ENCODE measurements at places on chromosomes 7 and 10.

GRCh38 chr10:93766918-93767317 is 9.2 kb downstream of the LGI1 start:
- DNase-seq: no peak

DNA sequence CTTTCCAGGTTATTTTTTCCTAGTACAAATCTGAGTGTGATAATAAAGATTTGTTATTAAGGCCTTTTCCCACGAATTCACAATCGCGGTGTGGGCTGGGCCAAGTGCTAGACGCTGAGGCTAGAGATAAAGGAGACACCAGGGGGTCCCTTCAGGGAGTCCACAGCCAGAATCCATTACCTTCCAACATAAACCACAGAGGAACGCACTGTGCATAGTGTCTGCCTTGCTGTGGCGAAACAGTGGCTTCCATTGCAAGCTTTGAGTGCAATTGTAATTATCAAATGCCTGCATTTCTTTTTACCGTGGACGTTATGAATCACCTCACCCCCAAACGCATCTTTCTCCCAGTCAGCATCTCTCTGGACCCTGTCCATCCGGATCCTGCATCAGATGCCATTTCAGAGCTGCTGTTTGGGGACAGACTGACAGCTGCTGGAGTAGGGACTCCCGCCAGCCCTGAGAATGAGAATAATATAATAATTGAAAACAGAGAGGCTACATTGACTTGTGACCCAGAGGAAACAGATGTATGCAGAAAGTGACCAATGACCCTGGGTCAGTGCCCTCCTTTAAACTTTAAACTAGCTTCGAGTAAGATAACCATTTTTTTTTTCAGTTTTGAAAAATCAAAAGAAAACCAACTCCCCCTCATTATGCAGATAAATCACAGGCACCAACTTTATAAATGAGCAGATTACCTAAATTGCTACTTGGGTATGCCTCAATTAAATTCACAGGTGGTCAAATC is 456.2 kb upstream of the NRP1 start:
- no peak for DNase-seq

GRCh38 chr7:18494821-18495408 is 634 bp upstream of the HDAC9 start:
- no peak for DNase-seq

GRCh38 chr10:29882766-29883165 is 176.6 kb downstream of the JCAD start:
- no peak for DNase-seq

- no peak for DNase-seq
Measured at GRCh38 chr10:132096223-132096622, 30.5 kb downstream of the JAKMIP3 start.

DNA sequence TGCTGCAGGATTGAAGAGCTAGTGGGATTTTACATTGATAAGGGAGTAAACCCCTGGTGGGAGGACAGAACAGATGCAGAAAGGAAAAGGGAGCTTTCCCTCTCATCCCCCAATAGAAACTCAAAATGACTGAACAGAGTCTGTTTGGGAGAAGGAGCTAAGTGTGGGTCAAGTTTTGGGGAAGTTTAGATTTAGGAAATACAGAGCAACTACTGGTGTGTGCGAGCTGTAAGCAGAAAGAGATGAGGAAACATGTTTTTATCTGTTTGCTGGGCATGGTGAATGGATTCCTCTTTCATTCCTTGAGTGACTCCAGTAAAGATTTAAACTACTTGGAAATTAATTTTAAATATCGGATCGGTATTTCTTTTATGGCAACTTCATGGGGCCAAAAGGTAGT is 132.7 kb downstream of the AOAH start:
- no peak for DNase-seq

GRCh38 chr7:152661479-152661878 is 14.5 kb downstream of the XRCC2 start:
- DNase-seq: no peak

- no peak for DNase-seq
Measured at GRCh38 chr10:48947690-48948469, 8.2 kb upstream of the LRRC18 start.

DNA sequence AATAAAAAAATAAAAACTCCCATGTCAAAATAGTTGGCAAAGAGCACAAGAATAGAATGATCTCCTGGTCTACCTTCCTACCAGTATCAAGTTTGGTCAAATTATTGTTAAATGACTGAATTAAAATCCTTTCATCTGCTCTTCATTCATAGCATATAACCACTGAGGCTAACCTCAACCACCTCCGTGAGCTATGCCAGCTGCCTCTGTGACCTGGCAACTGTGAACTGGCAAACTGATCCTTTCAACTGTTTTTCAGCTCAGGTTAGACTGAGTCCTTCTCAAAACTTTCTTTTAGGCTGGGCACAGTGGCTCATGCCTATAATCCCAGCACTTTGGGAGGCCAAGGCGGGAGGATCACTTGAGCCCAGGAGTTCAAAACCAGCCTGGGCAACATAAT is 36.1 kb downstream of the NUDCD3 start:
- DNase-seq: no peak

DNA sequence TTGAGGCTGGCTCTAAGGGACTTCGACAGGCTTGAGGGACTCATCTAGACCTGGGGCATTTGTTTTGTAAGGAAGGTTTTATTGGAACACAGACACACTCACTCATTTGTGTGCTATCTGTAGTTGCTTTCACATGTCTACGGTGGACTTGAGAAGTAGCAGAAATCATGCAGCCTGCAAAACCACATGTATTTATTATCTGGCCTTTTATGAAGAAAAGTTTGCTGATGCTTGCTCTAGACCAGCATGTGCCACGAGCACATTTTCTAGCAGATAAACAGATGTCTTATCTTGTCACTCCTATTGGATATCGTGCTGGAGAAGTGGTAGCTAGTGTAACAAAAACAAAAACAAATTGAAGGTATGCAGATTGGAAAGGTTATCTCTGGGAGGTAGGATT is 9.8 kb downstream of the UPP1 start:
- DNase-seq: no peak

- DNase-seq: no peak
Measured at GRCh38 chr10:693506-693905, 4.0 kb upstream of the DIP2C start.

GRCh38 chr10:97463363-97464132 is 17.6 kb downstream of the ZDHHC16 start:
- no peak for DNase-seq

DNA sequence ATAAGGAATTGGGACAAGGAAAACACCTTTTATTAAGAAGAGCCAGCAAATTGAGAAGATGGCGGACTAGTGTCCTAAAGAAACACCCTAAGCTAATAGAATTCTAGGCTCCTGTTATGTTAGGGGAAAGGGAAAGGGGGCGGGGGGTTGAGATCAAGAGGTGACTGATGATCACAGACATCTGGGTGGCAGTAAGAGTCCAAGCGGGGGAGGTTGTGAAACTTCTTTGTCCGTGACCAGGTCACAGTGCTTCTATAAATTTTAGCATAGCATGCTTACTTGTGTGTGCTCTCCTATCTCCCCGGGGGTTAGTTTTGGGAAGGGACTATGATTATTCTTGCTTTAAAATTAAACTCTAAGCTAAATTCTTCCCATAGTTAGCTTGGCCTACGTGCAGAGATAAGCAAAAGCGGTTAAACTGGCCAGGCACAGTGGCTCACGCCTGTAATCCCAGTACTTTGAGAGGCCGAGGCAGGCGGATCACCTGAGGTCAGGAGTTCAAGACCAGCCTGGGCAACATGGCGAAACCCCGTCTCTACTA is 262.1 kb downstream of the SKIDA1 start:
- no peak for DNase-seq

GRCh38 chr10:63030536-63030935 is 102.6 kb upstream of the NRBF2 start:
- no peak for DNase-seq

- no peak for DNase-seq
Measured at GRCh38 chr10:5573968-5574641, 49.3 kb downstream of the CALML3 start.

DNA sequence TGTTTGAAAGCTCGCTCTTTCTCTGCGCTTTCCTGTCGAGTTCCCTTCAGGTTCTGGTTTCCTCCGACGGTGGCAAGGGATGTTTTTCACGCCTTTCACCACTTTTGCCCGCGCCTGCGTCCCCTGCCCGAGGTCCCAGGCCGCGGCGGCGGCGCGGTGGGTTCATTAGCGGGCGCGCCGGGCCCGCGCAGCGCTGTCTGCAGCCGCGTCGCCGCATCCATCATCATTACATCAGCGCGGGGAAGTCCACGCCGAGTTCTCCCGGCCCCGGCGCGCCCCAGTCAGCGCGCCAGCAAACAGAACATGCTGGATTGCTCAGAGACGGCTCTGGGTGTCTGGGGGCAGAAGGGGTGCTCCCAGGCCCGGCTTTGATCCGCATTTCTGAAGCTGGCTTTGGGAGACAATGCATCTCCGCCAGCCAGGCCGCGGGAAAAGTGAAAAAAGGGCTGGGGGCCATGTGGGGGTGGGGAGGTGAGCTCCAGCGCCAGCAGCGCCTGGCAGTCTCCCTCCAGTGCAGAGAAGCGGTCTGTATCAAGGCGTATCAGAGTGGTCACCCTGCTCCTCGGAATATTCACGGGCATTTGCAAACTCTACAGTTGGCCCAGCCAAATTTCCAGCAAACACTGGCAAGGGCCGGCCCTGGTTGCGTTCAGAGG is 8.9 kb downstream of the GLI3 start:
- no peak for DNase-seq

GRCh38 chr7:127870231-127870907 is 160.9 kb downstream of the LRRC4 start:
- DNase-seq: no peak

DNA sequence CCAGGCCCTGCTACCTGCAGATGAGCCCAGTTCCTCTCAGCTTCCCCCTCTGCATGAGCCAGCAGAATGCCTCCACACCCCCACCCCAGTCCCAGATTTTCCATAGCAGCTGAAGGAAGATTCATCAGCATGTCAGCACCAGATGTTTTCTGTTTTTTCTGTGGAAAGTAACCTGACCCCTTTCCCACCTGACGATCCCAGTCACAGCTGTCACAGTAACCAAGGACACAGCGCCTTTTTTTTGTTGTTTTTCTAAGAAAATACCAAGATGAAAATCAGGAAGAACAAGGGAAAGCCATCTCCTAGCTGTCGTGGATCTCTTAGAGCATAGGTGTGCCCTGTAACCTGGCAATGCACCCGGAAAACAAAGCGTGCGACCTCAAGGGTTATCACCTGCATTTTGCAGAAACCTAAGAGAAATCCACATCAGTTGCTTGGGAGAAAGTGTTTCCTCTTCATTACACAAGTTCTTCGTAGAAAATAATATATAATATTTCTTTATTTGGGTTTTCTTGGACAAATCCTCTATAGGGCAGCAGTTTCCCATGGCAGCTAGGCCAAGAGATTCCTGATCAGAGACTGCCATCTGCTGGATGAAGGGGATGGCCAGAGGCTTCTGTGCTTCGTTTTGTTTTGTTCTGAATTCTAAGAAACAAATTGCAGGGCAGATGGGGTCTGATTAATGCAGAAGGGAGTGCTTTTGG is 401.9 kb downstream of the TNS3 start:
- peak; percentile 90 for DNase-seq

- DNase-seq: no peak
Measured at GRCh38 chr7:75647709-75648438, 90.9 kb downstream of the HIP1 start.

- no peak for DNase-seq
Measured at GRCh38 chr10:101961591-101962498, 94.1 kb downstream of the ARMH3 start.

GRCh38 chr10:79045566-79046175 is 23.1 kb upstream of the ZMIZ1 start:
- DNase-seq: no peak

GRCh38 chr7:43694399-43694748 is 34.9 kb downstream of the COA1 start:
- no peak for DNase-seq

DNA sequence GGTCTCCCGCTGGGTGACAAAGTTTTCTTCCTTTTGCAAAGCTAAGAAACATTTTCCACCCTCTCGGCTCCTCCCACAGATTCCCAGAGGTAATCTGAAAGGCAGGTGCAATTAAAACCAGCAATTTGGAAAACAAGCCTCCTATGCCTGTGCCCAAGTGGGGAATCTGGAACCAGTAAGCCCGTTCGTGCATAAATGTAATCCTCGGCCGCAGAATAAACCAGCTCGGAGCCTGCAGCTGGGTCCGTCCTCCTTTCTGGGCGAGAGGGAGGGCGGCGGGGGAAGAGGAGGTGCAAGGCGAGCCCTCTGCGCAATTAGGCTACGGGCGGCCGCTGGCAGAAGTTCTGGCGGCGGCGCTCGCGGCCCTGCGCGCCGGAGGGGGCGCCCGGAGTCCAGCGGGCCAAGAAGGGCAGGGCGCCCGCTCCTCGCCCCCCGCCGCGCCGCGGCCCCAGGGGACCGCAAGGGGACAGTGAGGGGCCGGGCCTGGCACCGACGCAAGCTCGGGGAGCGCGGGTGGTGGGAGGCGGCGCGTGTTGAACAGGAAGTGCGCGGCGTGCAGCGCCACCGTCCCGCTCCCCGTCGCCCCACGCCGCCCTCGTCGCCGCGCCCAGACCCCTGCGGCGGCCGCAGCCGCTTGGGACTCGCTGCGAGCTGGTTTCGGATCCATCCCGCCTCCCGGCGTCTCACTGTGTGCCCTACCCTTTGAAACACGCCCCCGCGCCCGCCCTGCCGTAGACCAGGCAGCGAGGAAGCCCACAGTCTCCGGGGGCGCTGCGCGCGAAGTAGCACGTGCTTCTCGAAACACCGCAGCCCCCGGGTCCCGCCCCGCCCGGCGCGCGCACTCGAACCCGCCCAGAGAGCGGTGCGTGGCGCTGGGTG is at the start of gene PRKAG2:
Gene PRKAG2 (minus strand): TSS at position 217 of the 879 bp plus-strand sequence. CDS start 495 bp downstream, outside the sequence.
- DNase-seq: peak; percentile 52

DNA sequence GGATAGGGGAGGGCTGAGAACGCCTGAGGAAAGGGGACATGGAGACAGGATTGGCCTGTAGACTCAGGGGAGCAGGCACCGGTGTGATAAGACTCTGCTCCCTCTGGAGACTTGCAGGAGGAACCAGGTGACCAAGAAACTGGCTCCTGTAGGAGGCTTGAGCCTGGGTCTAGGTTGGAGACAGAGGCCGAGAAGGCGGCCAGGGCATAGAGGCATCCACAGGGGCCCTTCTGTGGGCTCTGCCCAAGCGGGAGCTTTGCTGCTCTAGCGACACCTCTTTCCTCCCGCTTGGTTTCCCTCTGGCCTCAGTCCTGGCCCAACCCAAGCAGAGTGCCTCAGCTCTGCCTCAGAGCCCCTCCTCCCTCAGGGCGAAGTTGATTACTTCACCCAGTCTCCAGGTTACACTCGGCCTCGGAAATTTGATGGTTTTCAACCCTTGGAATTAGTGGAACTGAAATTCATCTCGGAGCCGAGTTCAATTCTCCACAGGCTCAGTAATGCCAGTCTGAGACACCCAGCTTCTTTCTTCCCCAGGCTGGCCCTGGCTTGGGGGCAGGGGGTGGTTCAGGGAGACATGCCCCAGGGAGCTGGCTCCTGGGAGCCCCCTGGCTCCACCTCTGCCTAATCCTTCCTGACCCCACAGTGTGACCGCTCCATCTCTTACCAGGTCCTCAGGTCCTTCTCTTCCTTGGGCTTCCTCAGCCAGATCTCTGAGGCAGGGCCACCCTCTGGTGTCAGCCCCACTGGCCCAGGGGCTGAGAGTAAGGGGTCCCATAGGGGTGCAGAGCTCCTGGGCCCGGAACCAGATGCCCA is 60.4 kb downstream of the PAX2 start:
- no peak for DNase-seq

GRCh38 chr10:63547628-63548360 is 26.6 kb downstream of the REEP3 start:
- DNase-seq: peak; percentile 72

- no peak for DNase-seq
Measured at GRCh38 chr10:84172467-84173356, 889 bp upstream of the GPR15LG start.

Measured in DMS 273 treated with DMSO at 0.1 percent for 48 hours (cell line).